CD4-positive, alpha-beta T cell treated with Interleukin-17A for 4 hours (primary cell): ENCODE measurements at places on chromosomes 13 and 19.

DNA sequence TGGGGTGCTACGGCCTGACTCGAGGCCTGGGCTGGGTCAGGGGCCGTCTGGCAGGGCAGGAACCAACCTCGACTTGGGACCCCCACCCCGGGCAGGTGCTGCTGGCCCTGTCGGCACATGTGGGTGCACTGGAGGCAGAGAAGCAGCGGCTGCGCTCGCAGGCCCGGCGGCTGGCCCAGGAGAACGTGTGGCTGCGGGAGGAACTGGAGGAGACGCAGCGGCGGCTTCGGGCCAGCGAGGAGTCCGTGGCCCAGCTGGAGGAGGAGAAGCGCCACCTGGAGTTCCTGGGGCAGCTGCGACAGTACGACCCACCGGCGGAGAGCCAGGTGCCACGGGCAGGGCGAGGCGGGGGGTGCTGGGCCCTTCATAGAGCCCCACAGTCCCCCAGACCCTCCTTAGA is 5.9 kb downstream of the KLC3 start:
- DNase-seq, result no peak

DNA sequence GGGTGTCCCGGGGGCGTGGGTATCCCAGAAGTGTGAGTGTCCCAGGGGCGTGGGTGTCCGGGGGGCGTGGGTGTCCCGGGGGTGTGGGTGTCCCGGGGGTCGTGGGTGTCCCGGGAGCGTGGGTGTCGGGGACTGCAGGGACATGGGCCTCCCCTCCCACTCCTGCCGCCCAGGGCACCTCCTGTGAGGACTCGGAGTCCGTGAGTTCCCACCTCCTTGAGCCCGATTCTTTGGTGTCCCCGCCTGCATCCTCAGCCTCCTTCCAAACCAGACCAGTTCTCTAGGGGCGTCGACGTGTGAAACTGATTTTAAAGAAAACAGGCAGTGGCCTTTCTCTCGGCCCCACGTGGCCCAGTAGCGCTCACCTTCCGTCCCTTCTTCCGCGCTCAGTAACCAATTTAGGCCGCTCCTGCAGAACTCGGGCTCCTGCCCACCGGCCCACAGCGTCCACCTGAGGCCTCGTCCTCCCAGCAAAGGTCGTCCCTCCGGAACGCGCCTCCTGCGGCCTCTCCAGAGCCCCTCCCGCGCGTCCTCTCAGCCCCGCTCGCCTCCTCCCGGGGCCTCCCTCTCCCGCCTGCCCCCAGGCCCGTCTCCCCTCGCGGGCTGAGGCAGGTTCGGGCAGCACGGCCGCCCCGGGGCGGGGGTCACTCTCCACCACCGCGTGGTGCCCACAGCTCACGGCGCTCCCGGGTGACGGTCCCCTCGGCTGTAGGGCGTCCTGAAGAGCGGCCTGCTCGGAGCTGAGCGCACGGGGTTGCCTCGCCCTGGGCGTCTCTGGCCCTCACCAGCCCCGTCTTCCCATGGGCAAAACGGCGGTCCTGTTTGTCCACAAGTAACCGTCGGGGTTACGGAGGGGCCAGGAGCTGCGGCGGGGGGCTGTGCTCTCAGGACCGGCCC is 3.8 kb downstream of the F7 start:
- DNase-seq, result no peak

GRCh38 chr13:105446197-105446596 is 1089.3 kb downstream of the EFNB2 start:
- no peak for DNase-seq

- DNase-seq, result no peak
Observed at GRCh38 chr19:36750066-36750691, 22.4 kb downstream of the ZNF850 start.

DNA sequence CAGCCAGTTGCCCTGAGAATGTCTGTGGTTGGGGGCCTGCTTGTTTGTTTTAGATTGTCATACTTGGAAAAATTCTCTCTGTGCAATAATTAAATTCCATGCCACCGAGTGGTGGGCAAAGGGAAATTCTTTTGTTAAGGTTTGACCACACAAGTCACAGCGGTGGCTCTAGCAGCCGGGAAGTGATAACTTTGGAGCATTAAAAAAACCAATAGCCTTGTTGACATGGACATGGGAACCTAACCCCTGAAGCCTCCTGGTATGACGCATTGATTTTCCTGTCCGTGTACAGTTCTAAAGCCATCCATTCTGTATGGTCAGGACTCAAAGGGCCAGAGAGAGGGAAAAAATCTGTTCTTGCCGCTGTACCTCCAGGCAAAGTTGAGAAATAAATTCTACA is 384.9 kb upstream of the ZNF507 start:
- no peak for DNase-seq

DNA sequence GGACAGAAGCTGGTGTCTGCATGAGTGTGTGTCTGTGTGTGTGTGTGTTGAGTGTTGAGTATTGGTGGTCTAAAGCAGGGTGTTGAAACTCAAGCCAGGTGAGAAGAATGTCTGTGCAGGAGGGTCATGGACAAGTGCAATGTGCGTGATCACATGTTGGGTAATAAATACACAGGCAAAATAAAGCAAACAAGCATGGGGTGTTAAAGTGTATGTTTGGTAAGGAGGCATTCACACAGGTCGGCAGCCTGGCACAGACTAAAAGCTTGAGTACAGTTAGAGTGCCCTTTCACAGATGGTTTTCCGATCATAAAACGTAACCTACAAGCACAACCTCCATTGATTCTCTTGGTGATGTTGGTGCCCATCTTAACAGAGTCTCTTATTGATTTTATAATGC is 476.9 kb upstream of the KLHL1 start:
- no peak for DNase-seq

- no peak for DNase-seq
Observed at GRCh38 chr19:39647918-39648317, 7.8 kb upstream of the LGALS16 start.

GRCh38 chr19:10453852-10454251 is 33.5 kb downstream of the PDE4A start:
- DNase-seq, result no peak

DNA sequence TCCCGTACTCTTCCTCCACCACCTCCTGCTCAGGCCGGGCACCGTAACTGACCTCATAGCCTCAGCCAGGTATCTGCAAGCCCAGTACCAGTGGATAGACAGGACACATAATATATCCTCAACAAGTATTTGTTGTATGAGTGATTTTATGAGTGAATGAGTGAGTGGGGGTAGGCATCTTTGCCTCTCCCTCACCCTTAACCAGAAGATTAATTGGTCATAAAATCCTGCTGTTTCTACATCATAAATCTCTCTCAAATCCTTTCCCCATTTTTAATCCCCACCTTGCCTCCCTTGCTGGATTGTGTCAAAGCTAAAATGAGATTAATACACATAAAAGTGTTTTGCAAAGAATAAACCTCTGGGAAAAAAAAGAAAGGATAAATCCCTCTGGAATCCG is 44.4 kb upstream of the HMGB1 start:
- no peak for DNase-seq

DNA sequence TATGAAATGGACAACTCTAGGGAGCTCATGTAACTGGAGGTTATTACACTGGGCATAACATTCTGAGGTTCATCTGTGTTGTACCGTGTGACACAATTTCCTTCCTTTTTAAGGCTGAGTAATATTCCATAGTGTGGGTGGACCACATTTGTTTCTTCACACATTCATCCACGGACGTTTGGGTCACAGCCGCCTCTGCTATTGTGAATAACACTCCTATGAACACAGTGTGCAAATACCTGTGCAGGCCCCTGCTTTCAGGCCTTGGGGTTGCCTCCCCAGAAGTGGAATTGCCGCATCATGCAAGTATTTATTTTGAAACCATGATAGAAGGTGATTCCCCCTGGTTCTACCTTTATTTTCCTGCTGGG is 63.4 kb upstream of the MCF2L start:
- DNase-seq, result no peak

- DNase-seq, result no peak
Observed at GRCh38 chr13:48804821-48805601, 151.3 kb downstream of the CYSLTR2 start.

GRCh38 chr19:47322058-47322457 is 9.9 kb upstream of the C5AR2 start:
- no peak for DNase-seq

- DNase-seq, result no peak
Observed at GRCh38 chr13:44822291-44822690, 167.0 kb downstream of the NUFIP1 start.

DNA sequence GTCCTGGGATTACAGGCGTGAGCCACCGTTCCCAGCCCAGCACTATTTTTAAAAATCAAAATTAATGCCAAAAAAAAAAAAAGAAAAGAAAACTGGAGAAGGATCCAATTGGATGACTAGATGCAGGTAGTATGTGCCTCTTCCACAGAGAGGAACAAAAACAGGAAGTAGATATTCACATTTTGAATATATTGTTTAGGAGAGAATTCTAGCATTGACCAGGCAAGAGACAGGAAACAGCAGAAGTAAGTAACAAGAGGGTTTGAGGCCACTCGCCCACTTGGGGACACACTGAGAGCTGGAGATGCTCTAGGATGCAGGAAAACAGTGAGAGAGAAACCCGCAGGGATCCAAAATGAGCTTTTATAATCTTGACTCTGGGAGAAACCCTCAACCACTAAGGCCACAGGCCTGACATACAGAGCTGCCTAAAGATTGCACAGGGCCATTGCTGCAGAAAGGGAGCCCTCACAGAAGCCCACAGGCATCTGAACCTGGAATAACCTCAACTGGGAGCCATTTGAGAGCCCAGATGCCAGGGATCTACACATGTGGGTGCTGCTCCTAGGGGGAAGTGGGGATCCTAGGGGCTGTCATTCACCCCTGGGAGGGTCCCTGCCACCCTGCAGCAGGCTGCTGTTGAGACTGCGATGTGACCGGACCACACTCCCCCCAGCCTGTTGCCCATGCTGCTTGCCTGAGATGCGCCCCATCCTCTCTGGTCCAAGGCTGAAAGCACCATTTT is 28.2 kb downstream of the IGFL2 start:
- DNase-seq, result no peak

DNA sequence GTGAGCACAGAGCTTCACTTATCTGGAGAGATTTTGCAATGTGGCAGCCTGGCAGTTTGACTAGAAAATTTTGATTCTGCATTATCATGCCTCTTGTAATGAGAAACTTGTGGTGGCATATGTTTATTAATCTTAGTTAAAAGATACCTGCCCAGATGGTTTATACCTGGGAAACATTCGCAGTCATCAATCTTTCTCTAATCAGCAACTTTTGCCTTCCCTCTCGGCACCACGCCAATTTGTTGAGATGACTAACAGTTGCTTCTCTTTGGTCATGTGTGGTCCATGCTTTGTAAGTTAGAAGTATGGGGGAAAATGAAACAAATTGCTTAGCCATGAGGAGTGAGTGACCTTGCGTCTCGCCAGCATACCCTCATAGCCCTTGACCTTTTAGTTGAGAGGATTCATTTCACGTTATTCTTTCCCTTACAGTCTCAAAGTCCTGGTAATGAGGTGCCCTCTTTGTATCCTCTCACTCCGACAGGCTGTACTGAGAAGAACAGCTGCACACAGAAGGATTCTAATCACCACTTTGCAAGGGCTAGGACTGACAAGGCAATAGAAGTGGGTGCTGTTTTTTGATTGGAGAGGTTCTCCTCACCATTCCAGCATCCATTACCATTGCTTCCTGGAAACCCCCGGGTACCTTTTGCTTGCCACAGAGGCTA is 201.4 kb downstream of the OXGR1 start:
- no peak for DNase-seq

- no peak for DNase-seq
Observed at GRCh38 chr19:33291623-33292534, 10.5 kb downstream of the CEBPA start.

- no peak for DNase-seq
Observed at GRCh38 chr13:114315074-114315785, 927 bp downstream of the CHAMP1 start.

- peak; percentile 46 for DNase-seq
Observed at GRCh38 chr13:49635599-49636433, 7.5 kb downstream of the ARL11 start.

- peak; percentile 93 for DNase-seq
Observed at GRCh38 chr13:112606109-112607001, 18.4 kb upstream of the TUBGCP3 start.

DNA sequence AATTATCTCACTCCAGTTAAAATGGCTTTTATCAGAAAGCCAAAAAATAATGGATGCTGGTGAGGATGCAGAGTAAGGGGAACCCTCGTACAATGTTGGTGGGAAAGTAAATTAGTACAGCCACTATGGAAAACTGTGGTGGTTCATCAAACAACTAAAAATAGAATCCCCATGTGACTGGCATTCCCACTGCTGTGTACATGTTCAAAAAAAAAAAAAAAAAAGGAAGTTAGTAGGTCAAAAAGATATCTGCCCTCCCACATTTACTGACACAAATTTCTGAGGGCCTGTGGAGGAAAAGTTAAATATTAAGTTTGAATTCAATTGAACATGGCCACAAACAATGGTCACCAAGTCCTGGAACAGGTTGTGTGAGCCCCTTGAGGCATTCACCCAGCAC is 9.8 kb upstream of the ZSCAN5A start:
- no peak for DNase-seq

DNA sequence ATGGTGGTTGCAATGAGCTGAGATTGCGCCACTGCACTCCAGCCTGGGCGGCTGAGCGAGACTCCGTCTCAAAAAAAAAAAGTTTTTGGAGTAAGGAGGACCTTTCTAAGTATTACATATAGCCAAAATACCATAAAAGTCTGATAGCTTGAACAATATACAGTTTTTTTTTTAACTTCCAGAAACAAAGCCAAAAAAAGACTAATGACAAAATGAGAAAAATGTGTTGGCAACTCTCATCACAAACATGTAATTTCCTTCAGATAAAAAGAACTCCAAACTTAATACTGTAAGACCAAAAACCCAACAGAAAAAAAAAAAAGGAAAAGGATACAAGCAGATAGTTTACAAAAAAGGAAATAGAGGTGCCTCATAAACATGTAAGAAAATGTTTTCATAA is 68.2 kb upstream of the MED4 start:
- DNase-seq, result no peak

- no peak for DNase-seq
Observed at GRCh38 chr19:34512254-34512822, 30.8 kb downstream of the WTIP start.

DNA sequence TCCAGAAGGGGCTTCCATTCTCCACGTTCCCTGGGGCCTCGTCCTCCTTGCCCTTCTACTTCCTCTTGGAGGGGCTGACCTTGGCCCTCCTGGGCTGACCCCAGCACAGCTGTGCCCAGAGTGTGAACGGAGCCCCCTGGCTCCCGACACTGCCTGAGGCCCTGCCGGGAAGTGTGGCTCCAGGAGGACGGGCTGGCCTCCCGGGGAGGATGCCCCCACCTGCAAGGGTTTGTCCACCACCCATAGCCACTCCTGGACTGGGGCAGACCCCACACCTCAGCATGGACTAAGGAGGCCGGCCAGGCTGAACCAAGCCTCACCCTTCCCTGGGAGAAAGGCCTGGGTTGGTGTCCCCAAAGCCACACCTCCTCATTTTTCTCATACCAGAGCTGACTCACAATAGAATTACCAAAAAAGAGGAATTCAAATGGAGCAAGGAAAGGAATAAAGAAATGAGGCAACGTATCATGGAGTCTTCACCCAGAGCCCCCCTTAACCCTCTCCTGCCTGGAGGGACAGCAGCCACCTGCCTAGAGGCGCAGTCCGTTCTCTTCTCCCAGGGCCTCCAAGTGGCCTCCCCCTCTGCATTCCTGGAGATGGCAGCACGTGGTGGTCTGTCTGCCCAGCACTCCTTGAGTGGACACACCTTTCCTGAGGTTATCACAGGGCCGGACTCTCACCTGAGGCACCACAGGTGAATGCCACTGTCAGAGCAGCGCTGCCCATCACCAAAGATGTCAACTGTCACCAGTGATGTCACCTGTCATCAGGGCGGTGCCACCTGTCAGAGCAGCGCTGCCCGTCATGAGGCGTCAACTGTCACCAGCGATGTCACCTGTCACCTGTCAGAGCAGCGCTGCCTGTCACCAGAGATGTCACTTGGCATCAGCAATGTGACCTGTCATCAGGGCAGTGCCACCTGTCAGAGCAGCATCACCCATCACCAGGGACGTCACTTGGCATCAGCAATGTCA is 3.1 kb upstream of the C13orf46 start:
- no peak for DNase-seq
